ENCODE measurements at places on chromosomes 6 and 20.

- H3K36me3 ChIP-seq = peaks cover 19% of the 10 kb centered on the region
- peak overlapping the region; percentile 89 for H3K27ac ChIP-seq
- H3K4me1 ChIP-seq = peaks cover 77% of the 10 kb centered on the region
- H3K4me3 ChIP-seq = no peak overlapping the region
- no peaks in the 10 kb centered on the region for H3K27me3 ChIP-seq
These were observed 63.4 kb downstream of the TRAM2 start for GRCh38 chr6:52513464-52513863.

DNA sequence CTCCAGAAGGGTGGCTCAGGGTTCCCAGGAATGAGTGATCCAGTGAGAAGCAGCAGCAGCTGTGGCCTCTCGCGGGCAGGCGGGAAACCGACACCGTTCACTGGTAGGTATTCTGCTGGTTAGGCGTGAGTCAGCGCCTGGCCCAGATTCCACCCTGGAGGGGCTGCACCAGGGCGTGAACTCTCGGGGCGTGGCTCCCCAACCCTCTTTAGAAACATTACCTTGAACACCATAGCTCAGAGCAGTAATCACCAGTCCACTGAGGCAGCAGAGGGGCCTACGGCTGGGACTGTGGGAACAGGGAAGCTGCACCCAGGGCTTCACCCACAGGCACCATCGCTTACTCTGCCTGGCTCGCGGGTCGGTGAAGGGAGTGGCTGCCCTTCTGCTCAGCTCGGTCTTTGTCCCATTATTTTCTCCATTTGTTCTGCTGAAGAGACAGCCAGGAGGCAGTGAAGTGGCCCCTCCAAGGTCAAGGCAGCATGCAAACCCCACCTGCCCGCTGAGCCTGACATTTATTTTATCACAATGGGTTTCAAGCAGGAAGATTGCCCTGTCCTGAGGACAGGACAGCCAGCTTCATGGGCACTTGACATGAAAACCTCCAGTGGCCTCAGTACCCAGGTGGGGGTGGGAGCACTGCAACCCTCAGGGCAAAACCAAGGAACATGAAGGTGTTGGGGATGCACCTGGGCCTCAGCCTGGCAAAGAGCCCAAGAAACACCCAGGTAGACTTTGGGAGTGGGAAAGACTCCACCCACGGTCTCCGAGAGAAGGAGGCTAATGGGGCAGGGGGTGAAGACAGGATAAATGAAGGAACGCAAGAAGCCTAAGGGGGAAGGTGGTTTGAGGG lies 51.0 kb upstream of the CD93 start:
- DNase-seq = no peak
- H3K4me3 ChIP-seq = no peak overlapping the region
- H3K36me3 ChIP-seq = no peaks in the 10 kb centered on the region
- no peaks in the 10 kb centered on the region for H3K27me3 ChIP-seq
- no peak overlapping the region for H3K27ac ChIP-seq
- H3K4me1 ChIP-seq = peaks cover 38% of the 10 kb centered on the region

DNA sequence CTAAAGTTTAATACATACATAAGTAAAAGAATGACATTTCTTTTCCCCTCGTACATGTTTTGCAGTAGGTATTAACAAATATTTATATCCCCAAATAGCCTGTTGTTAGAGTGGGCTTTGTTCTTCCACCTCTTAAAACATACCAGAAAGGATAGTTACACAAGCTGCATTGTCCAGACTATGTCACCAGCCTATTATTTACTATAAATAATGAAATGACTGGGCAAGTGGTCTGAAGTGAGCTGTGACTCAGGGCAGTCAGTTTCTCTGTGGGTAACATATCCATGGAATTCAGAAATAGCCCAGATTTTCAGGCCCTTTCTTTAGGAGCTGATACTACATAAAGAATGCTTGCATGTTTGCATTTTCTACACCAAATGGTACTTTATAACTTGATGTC lies 60.1 kb downstream of the FUT9 start:
- no peak for DNase-seq
- no peaks in the 10 kb centered on the region for H3K27me3 ChIP-seq
- H3K4me3 ChIP-seq = no peak overlapping the region
- H3K27ac ChIP-seq = no peak overlapping the region
- H3K4me1 ChIP-seq = no peaks in the 10 kb centered on the region

- H3K36me3 ChIP-seq = no peaks in the 10 kb centered on the region
- no peak for DNase-seq
- no peak overlapping the region for H3K4me3 ChIP-seq
These were observed 3.5 kb upstream of the MEP1A start for GRCh38 chr6:46789434-46790354.

DNA sequence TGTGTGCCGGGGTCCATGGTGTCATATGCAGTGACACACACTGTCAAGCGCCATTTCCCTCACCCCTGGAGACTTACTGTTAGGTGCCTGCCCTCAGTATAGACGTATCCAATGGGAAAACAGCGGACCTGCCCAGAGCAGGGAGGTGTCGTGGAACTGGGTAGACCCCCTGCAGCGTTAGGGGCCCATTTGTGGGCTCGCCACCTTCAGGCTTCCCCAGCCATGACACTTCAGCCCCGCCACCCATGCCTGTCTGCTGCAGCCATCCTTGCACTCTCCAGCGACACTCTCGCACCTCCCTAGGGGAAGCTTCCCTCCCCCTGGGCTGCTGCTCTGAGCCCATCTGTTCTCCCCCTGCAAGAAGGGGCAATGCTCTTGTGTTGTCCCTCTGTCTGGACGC lies 43.2 kb downstream of the STK35 start:
- no peak overlapping the region for H3K27ac ChIP-seq
- H3K36me3 ChIP-seq = peaks cover 4% of the 10 kb centered on the region
- H3K4me1 ChIP-seq = no peaks in the 10 kb centered on the region
- H3K4me3 ChIP-seq = no peak overlapping the region
